ENCODE measurements at places on chromosomes 4 and X. TPM values are rescaled to one million over a fixed set of nuclear protein-coding genes. Genes with fewer than 3 reads are reported as not detected.

PJA1 gene
- polyA plus RNA-seq: 42.9 TPM

ADH7 gene
- not detected for polyA plus RNA-seq

TMEM165 gene
- polyA plus RNA-seq: 50.1 TPM

ANAPC4 gene
- polyA plus RNA-seq: 23.6 TPM

CNGA1 gene
- not detected for polyA plus RNA-seq

H2BW2 gene
- polyA plus RNA-seq: not detected

TRIM75 gene
- not detected for polyA plus RNA-seq

MID2 gene
- 2.3 TPM for polyA plus RNA-seq

TKTL2 gene
- polyA plus RNA-seq: not detected

FTHL17 gene
- not detected for polyA plus RNA-seq

FGF5 gene
- polyA plus RNA-seq: not detected

REELD1 gene
- not detected for polyA plus RNA-seq

SMIM10L2A gene
- polyA plus RNA-seq: 0.39 TPM

BTC gene
- not detected for polyA plus RNA-seq

INTS6L gene
- polyA plus RNA-seq: 5.7 TPM

ABLIM2 gene
- polyA plus RNA-seq: 1.5 TPM

NKRF gene
- 6.7 TPM for polyA plus RNA-seq

MAGEB17 gene
- not detected for polyA plus RNA-seq
